Foreskin keratinocyte (primary cell): ENCODE measurements at places on chromosomes 3 and 15. TPM values are rescaled to one million over a fixed set of nuclear protein-coding genes. Genes with fewer than 3 reads are reported as not detected.

SLC28A1 gene
- total RNA-seq = not detected in 2 replicates

INKA1 gene
- total RNA-seq = 18.2 and 20.1 TPM in 2 replicates

ADGRG7 gene
- not detected in 2 replicates for total RNA-seq

CCDC39 gene
- total RNA-seq = not detected in 2 replicates

- no peak for DNase-seq
Observed at GRCh38 chr15:61978225-61978624, 82.0 kb downstream of the VPS13C start.

GRCh38 chr3:59268170-59268569, 218.3 kb upstream of the CFAP20DC start:
- DNase-seq = peak; percentile 42

- DNase-seq = no peak
Observed at GRCh38 chr3:155325263-155325835, 31.9 kb upstream of the STRIT1 start.

DNA sequence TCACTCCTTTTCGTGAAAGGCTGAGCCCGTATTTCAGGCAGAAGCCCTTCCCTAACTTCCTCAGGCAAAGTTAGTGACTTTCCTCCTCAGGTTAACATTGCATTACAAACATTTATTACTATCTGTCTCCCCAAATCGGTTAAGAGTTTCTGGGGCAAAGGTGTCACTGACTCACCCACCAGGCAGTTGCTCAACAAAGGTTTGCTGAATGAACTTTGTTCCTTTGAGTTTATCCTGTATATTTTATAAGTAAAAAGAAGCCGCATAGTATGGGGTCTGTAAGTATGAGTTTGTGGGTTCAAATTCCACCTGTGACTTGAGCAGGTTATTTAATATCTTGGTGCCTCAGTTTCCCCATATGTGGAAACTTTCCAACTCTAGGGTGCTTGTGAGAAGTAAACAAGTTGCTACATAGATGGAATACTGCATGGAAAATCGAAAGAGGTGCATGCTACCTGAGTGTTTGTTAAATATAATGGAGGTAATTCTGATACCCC, 177.7 kb downstream of the THRB start:
- DNase-seq = no peak

- DNase-seq = no peak
Observed at GRCh38 chr3:23244324-23245041, 41.4 kb downstream of the UBE2E2 start.

- DNase-seq = peak; percentile 20
Observed at GRCh38 chr3:160755776-160756304, at the start of gene PPM1L. Gene PPM1L, plus strand, starts transcription at chr3:160756231.

DNA sequence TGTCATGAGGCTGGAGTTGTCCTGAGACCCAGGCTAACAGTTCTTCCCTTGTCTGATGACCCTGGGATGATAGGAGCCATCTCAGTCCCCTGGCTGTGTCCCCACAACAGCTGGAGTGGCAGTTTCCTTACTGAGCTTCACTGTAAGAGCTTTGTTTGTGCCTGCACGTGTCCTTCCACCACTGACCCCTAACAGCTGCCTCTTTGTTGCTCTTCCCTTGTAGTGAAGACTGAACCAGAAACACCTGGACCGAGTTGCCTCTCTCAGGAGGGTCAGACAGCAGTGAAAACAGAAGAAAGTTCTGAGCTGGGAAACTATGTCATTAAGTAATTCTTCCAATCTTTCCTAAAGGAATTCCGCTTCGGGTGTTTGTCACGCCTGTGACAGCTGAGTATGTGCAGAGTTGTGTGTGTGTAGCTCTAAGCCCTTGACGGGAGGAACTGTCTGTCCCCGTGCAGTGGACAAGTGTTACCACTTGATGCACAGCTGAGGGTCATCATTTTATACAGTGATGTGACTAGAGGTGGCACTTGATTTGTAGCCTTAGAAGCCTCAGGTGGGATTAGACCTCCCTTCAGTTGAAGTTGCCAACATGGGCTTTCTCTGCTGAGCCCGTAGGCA, 25.0 kb downstream of the MAP6D1 start:
- no peak for DNase-seq

GRCh38 chr15:99141943-99142342, 37.1 kb downstream of the SYNM start:
- no peak for DNase-seq
